Heart left ventricle (tissue), 16 donors: ENCODE measurements at places on chromosomes 6 and 20. TPM values are rescaled to one million over a fixed set of nuclear protein-coding genes. Genes with fewer than 3 reads are reported as not detected.

GRCh38 chr6:166958926-166959861, 2.8 kb upstream of the RNASET2 start:
- no peaks in the 10 kb centered on the region for H3K27me3 ChIP-seq
- H3K4me1 ChIP-seq, result no peaks in the 10 kb centered on the region
- no peaks in the 10 kb centered on the region for H3K36me3 ChIP-seq
- DNase-seq, result peak; percentile 45

GRCh38 chr6:130337534-130337933, 28.3 kb upstream of the TMEM200A start:
- H3K27me3 ChIP-seq, result no peaks in the 10 kb centered on the region
- no peaks in the 10 kb centered on the region for H3K36me3 ChIP-seq
- H3K27ac ChIP-seq, result no peak overlapping the region
- H3K4me1 ChIP-seq, result no peaks in the 10 kb centered on the region

DNA sequence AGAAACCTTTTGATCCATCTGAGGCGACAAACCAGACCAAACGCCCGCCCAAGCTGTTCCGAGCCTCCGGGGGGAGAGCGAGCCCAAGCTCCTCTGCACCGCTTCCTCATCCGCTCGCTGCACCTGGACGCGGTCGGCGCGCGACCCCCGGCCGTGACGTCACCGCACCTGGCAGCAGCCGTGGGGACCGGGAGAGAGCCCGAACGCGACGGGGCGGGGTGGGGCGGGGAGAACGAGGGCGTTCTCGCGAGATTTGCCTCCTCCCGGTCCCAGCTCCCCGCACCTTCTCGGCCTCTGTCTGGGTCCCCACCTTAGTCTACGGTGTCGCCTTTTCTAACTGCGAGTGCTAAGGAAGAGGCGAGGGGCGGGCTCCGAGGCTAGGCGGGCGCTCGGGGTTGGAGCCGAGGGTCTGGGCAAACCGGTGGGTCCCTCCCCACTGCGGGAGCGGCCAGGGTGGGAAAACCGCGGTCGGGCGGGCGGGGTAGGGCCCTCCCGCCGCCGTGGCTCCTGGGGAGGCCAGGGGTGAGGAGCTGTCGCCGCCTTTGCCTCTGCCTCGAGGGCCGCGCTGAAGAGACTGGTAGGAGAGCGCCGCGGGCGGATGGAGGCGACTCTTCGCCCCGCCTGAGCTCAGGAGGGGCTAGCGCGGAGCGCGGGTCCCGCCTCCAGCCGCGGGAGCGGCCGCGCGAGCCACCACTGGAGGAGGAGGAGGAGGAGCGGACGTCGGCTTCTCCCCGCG, at the start of gene CD2AP:
CD2AP (plus strand) TSS at position 293 of the 736 bp plus-strand sequence. CDS start 456 bp downstream, outside the sequence.
- peak within 1 kb of the TSS; percentile 93 for H3K4me3 ChIP-seq
- peak within 1 kb of the TSS; percentile 93 for H3K27ac ChIP-seq
- peaks cover 28% of the 10 kb centered on the region for H3K4me1 ChIP-seq
- DNase-seq, result peak; percentile 85
- no peaks in the 10 kb centered on the region for H3K27me3 ChIP-seq

GRCh38 chr20:49674383-49675352, 39.0 kb downstream of the B4GALT5 start:
- no peak overlapping the region for H3K27ac ChIP-seq
- H3K4me3 ChIP-seq, result no peak overlapping the region
- peaks cover 37% of the 10 kb centered on the region for H3K4me1 ChIP-seq
- DNase-seq, result no peak
- H3K36me3 ChIP-seq, result no peaks in the 10 kb centered on the region
- H3K27me3 ChIP-seq, result no peaks in the 10 kb centered on the region

DNA sequence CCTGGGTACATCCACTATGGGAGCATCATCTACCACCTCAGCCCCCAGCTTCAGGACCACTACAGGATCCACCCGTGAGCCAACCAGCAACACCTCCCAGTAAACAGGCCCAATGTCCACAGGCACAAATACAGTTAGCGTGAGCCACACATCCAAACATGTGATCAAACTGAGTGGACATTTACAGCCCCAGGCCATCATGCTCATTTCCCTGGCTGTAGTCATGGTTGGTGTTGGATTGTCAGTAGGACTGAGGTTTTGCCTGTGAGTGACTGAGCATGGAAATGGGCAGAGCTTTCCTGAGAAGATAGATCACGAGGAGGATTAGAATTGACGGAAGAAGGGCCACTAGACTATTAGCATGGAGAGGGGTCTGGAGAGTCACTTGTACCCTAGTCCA, 10.7 kb upstream of the MUC21 start:
- no peak overlapping the region for H3K27ac ChIP-seq
- H3K4me1 ChIP-seq, result no peaks in the 10 kb centered on the region
- no peak overlapping the region for H3K4me3 ChIP-seq
- DNase-seq, result no peak

DNA sequence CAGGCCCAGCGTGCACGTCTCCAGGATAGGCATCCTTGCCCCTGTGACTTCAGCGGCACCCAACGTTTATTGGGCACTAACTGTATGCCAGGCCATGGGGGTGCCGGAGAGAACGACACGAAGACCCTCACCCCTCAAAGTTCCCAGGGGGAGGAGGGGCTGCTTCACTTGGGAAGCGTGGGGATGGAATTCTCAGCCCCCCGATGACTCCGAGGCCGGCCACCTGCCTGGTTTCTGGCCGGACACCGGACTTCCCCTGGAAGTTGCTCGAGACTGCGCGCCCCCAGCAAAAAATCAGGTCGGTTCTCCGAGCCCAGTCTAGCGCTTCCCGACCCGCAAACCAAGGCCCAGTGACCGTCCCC, 275 bp upstream of the MAVS start:
- H3K36me3 ChIP-seq, result no peaks in the 10 kb centered on the region
- H3K27me3 ChIP-seq, result no peaks in the 10 kb centered on the region
- H3K4me3 ChIP-seq, result peak overlapping the region; percentile 85
- no peak for DNase-seq
- H3K27ac ChIP-seq, result peak overlapping the region; percentile 98
- peaks cover 11% of the 10 kb centered on the region for H3K4me1 ChIP-seq

DNA sequence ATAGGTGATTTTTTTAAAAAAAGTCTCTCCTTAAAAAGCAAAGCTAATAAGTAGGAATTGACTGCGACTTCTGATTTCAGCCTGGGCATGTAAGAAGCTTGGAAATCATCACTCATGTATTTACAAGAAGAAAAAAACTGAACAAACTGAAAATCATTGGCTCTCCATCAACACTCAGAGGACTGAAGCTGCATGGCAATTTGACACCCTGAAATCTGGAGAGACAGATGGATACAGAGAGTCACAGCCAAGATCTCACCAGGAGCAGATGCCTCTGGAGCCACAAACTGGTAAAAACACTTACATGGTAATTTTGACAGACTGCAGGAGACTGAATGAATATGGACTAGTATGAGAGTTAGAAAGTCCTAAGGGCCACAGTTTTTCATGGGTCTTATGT, 191.2 kb upstream of the TCF21 start:
- H3K4me1 ChIP-seq, result no peaks in the 10 kb centered on the region
- DNase-seq, result no peak
- H3K4me3 ChIP-seq, result no peak overlapping the region
- H3K27me3 ChIP-seq, result no peaks in the 10 kb centered on the region
- H3K36me3 ChIP-seq, result no peaks in the 10 kb centered on the region

SLC22A3 gene
- total RNA-seq, result 1.2 TPM

COMMD7 gene
- 44.7 TPM for total RNA-seq

CUL7 gene
- total RNA-seq, result 7.9 TPM

HLA-DPA1 gene
- total RNA-seq, result 74.8 TPM

HRH3 gene
- total RNA-seq, result not detected

KCNK16 gene
- total RNA-seq, result not detected

PRELID3B gene
- total RNA-seq, result 43.7 TPM

MYBL2 gene
- 7.9 TPM for total RNA-seq
